AG20443 (cell line): ENCODE measurements at places on chromosomes 7 and 10.

- no peak for DNase-seq
Observed at GRCh38 chr10:34535872-34536271, 279.2 kb downstream of the PARD3 start.

- DNase-seq: peak; percentile 65
Observed at GRCh38 chr10:80204677-80205476, 460 bp downstream of the ANXA11 start.

DNA sequence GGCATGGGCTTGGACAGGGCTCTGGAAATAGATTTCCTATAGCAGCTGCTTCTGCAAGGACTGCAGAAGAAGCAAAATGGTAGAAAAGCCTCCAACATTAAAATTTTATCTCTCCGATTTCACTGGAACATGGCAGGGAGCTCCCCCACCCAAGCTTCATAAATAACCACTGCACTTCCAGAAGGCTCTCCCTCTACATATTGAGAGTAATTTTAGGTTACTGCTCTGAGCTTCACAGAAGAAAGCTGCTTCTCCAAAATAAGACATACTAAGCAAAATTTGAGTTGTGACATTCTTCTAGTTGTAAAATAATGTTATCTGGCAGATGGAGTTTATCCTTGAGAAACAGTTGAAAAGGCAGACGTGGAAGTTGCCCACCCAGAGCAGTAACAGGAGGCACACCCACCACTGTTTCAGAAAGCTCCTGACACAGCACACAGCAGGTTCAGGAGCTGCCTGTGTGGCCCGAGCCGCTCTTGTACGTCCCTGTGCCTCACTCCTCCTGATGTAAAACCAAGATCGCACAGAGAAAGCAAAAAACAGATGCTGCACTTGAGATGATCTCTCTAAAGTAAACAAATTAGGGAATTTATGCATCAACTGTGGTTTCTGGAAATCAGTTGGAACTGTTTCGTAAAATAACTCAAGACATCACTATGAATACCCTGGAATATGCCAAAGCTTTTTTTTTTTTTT is 621.0 kb downstream of the PARD3 start:
- DNase-seq: peak; percentile 53

GRCh38 chr7:2983586-2983985 is 60.1 kb downstream of the CARD11 start:
- peak; percentile 5 for DNase-seq

- no peak for DNase-seq
Observed at GRCh38 chr7:151827620-151828019, 49.3 kb downstream of the PRKAG2 start.

GRCh38 chr7:74499835-74500388 is 46.2 kb downstream of the GTF2IRD1 start:
- DNase-seq: no peak

DNA sequence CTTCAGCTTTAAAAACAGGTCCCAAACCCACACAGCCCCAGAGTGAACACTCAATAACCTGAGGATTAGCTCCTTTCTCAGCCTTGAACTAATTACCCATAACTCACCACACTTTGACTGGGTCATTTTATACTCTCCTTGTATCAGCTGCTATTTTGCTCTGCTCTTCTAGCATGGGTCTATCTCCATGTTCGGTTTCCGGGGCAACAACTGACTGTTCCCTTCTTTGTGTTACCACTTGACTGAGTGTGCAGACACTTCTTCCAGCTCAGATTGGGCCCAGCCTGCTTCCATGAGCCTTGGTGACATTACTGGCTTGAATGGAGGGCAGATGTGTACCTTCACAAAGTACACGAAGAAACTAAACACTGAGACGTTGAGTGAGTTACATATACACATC is 31.5 kb upstream of the PRPS1L1 start:
- no peak for DNase-seq

- DNase-seq: no peak
Observed at GRCh38 chr7:138235207-138235606, 158.9 kb downstream of the AKR1D1 start.

- DNase-seq: peak; percentile 68
Observed at GRCh38 chr10:43255634-43256431, 11.0 kb downstream of the RASGEF1A start.

DNA sequence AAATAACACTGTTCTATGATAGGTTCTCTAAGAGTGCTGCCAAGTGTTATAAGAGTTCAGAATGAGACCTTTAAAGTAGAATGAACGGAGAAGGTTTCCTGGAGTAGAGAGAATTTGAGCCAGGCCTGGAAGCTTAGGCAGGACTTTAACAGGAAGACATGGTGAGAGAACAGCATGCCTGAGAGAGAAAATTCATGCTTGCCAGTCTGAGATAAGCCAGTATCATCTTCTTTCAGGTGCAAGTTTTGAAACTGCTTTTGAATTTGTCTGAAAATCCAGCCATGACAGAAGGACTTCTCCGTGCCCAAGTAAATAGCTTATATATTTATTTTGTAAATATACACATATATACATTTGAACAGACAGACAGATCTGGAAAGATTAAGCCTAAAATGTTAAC is 22.1 kb downstream of the ARMC10 start:
- no peak for DNase-seq

DNA sequence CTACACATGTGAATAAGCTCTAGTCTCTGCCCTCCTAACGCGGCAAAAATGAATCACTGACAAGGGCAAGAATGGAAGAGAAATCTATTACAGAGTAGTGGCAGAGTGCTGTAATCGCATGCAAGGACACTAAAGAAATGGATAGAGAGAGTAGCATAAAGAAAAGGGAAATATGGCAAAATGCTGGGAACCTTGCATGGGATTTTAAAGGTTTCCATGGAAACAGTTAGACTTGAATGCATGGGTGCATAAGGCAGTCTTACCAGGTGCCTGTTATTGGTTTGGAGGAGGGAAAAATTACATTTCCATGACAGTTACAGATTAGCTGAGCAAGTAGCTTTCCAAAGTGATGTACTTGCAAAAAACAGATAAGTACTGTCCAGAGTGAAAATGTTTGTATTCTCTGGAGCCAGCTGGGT is 233.4 kb downstream of the PTN start:
- peak; percentile 7 for DNase-seq

- peak; percentile 64 for DNase-seq
Observed at GRCh38 chr10:11678074-11678793, 63.9 kb upstream of the ECHDC3 start.
